Stimulated activated CD4-positive, alpha-beta T cell treated with anti-CD3 and anti-CD28 coated beads, Interleukin-15, amount 100 ng/mL, for 1 hour (primary cell): ENCODE measurements at places on chromosomes 11 and 22.
A peak's percentile ranks its signal among the peaks of the same experiment; 100 is the strongest.

DNA sequence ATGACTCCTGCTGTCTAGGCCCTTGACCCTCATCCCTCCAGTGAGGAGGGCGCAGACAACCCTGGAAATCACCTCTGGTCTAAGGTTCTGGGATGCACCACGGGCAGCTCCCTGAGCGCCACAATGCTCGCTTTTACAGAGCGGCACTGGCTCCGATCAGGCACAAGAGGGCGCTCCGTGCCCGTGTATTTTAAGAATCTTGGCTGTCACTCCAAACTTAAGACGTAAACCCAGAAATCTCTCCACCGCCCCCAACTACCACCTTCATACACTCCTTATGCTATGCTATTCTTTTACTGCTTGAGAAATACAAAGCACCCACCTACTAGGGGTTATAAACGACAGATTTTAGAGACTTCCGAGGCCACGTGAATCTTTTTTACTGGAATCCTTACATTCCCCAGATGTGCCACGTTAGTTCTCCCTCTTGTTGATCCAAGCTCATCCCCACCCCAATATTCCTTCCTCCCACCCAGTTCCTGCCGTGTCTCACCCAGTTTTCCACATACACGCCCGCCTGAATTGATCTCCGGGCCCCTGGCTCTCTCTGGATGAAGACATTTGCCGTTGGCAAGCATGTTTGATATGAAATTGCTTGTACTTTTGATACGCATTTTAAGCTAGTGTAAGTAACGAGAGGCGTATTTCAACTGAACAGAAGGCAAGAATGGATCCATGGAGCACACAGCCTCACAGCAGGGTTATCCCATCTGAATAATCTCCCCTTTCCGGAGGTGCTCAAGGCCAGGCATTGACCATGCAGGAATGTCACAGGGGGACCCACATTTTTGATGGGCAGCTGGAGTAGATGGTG lies 453.5 kb downstream of the OPCML start:
- no peak for DNase-seq

DNA sequence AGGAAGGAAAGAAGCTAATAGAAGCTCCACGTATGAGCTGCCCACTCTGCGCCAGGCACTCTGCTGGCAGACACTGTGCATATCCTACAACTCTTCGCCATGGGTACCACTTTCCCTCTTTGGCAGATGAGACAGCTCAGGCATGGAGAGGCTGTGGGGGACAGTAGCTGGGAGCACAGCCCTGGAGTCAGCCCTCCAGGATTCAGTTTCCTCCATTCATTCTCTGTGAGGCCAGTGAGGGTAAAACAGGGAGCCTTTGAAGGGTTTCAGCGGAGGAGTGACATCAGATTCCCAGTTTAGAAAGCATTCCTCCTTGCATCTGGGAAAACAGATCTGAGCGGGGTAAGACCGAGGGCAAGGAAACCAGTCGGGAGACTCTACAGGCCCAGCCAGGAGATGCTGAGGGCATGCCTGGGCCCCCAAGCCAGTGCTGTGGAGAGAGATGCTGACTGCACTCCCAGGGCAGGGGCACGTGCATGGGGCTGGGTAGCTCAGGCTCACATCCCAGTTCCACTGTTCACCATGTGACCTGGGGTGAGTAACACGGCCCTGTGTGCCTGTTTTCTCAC lies 58.3 kb upstream of the EMID1 start:
- no peak for DNase-seq

- DNase-seq, result no peak
Observed at GRCh38 chr22:47547239-47547661, 784.8 kb downstream of the TBC1D22A start.

DNA sequence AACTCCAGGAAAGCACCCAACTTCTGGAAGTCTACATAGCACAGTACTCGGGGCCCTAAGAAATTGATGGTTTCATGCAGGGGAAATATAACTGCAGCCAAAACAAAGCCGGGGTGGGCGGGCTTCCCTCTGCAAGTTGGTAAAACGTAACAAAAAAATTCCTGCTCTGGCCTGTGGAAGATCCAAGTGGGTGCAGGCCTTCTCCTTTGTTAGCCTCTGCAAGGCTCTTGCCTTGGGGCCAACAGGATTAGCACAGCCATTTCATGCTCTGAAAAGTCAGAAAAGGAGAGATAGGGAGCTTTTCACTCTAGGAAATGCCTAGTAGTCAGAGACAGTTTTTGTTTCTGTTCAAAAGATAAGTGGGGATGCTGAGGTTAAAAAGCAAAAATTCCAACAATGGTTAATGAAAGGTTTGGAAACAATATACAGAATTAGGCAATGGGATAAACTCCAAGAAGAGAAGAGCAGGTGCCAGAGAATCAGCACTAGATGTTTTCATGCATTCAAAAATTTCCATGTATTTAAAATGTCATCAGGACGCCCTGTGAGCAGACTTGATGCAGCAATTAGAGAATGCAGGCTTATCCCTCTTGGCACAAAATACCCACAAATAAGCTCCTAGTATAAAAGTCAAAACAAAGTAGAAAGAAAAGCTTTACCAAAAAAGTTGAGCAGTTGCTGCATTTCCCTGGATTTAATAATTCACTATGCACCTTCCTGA lies 72.3 kb upstream of the CHRM4 start:
- no peak for DNase-seq

- no peak for DNase-seq
Observed at GRCh38 chr11:25775603-25776002, 556.3 kb upstream of the ANO3 start.

GRCh38 chr22:27866135-27867084 lies 52.6 kb downstream of the PITPNB start:
- no peak for DNase-seq

DNA sequence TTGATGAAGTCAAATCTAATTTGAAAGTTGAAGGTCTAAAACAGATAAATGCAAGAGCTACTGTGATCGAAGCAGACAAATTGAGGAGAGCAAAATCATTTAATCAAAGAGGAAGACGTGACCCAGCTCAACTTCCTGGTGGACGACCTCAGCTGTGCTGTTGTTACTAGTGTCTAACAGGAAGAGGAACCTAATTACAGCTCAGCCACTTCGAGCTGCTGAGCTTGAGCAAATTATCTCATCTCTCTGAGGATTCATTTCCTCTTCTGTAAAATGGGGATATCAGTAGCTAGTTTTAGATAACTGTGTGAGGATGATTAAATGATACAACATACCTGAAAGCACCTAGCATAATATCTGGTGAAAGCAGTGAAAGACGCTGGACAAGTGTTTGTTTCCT lies 48.6 kb upstream of the OLFML1 start:
- DNase-seq, result no peak

DNA sequence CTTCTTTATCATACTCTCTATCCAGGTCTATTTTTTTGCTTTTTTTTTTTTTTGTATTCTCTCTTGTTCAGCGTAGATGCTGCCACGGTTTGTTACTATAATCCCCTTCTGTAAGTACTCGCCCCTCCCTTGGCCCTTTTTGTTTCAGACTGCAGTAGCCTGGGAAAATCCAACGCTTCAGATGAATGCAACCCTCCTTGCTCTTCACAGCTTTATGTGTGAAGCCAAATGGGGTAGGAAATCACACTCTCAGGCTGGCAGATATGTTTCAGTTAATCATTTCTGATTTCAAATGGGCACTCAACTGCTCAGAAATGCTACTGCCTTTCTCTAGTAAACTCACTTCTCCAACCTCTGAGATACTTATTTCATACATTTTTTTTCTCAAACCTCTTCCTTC lies 149.1 kb downstream of the LARGE1 start:
- DNase-seq, result no peak

DNA sequence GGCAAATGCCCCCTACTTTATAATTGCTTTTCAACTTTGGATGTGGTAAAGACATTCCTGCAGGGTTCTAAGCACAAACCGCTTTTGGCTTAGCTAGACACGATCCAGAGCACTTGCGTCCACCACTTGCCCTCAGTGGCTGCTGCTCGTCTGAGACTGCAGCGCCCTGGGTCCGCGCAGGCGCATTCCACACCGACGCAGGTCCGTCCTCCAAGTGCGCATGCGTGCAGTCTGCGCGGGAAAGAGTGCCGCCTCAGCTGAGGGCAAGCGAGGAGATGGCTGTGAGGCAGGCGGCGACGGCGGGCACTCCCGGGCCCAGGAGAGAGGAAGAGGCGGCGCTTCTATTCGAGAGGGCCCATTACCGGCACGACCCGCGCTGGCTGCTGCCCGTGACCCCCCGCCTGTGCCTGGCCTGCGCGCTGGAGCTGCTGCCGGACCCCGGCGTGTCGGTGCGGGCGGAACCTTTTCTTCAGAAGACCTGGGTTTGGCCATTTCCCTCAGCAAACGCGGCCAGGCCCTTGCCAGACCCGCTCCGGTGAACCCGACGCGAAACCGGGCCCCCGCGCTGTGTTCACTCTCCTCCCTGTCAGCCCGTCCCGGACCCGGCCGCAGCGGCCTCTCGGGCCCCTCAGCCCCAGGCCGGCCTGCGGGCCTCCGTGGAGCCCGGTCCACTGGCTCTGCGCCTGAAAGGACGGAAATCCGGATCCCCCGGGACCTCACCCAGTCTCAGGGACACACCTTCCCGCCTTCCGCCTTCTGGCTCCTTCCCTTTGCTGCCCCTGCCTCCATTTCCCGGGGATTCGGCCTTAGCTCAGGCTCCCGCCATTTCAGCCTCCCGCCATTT lies at the start of gene MEI1:
MEI1 (plus strand) TSS at position 240 of the 844 bp plus-strand sequence; CDS start at position 276, 36 bp downstream.
- DNase-seq, result peak; percentile 89

DNA sequence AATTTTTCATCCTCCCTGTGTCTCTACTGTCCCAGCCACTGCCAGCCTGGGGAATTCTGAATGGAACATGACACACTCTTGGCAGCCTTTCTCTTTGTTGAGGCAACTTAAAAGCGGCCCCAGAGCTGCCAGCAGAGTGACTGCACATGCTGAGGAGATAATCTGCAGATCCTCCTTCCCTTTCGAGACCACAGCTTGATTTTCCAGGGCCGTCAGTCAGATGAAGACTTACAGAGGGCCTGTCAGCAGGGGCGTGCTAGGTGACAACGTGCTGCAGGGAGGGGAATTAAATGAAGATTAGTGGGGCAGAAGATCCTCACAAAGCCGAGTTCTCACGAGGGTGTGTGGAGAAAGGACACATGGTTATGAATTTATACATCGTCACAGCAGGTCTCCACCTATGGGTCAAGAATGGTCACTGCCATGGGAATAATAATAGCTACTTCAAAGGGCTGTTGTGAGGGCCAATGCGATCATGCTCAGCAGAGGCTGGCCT lies 193.5 kb upstream of the PITPNB start:
- no peak for DNase-seq

DNA sequence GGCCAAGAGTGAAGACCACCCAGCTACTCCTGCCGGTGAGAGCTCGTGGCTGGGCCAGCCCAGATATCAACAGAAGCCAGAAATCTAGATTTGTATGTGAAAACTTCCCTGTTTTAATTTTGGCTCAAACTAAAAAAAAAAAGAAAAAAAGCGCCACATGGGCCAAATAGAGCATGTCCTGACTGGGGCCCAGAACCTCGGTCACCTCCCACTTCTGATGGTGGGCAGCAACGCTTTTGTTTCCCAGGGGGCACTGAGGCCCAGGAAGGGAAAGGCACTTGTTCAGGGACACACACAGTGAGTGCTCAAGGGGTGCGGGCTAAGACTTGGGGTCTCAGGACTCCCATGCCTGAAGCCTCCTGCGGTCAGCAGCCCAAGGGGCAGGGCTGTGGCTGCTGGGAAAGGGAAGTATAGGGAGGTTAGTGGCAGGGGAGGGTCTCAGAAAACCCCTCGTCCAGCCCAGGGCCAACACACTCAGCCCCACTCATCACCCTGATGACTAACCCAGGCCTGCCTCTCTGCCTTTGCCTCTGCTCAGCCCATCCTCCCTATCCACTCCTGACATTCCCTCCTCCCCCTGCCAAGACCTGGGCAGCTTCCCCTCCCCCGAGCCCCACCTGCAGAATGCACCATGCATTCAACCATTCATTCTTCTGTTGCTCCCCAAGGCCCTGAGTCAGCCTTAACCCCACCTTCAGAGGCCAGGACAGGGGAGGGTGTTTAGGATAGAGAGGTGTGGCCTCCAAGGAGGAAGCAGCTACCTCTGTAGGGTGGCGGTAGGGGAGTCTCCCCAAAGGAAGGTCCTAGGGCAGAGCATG lies 30.0 kb upstream of the TCF20 start:
- DNase-seq, result no peak

DNA sequence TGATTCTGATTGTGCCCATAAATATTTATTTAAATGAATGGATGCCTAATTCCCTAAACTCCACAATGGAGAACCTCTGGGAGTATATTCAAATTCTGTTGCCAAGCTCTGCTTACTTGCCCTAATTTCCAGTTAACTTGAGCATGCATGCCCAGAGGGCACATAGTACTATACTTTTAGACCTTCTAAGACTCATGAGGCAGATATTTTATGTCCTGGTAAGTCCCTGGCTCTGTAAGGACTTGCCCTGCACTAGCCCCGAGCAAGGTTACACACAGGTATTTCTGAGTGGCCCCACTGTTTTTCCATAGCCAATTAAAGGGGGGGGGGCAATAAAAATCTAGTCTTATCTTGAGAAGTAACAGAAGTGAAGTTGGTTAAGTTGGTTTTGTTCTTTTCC lies 21.1 kb upstream of the CAPRIN1 start:
- DNase-seq, result no peak

- no peak for DNase-seq
Observed at GRCh38 chr11:82305123-82305522, 428.5 kb downstream of the FAM181B start.

DNA sequence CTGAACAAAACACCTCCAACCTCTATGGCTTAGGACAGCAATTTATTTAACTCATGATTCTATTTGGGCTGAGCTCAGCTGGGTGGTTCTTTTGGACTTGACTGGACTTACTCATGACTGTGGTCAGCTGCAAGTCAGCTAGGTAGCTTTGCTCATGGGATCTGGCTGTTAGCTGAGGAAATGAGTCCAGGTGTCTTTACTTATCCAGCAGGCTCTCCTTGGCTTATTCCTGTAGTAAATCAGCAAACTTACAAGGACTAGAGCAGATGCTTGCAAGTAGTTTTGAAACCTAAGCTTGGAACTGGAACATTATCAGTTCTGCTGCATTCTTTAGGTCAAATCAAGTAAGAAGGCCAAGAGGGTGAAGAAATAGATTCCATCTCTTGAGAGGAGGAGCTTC lies 8.0 kb upstream of the HIKESHI start:
- DNase-seq, result no peak

DNA sequence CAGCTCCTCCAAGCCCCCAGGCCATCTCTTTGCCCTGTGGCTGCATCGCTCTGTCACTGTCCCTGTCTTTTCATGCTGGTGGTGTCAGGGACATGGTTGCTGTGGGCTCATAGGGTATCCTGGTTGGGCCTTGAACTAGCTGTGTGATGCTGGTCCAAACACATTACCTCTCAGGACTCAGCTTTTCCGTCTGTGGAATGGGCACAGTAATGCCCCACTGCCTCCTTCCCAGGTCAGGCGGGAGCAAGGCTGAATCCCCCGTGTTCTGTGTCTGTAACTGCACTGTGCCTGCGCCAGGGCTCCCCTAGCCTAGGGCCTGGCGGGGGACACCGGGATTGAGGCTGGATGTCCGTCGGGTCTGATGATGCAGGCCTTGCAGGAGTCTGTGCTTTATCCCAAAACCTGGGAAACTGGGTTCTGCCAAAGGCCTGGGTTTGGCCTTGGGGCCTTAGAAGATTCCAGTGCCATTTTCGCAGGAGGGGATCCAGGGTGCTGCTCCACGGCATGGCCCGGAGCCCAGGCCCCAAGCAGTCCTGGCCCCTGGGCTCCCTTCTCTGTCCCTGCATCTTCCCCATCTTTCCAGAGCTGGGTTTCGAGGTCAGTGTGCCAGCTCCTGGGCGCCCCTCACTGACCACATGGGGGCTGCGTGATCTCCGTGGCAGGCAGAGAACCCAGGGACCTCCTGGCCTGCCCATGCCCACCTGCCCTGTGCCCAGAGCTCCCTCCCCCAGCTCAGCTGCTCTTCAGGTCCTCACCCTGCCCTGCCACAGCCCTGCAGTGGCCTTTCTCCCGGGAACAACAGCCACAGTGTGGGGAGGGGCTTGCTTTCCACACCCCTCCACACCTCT lies 32.7 kb upstream of the CELSR1 start:
- DNase-seq, result no peak
